ENCODE measurements at places on chromosomes 16 and 17.

GRCh38 chr17:55351226-55351625, 70.4 kb downstream of the MMD start:
- DNase-seq: no peak

GRCh38 chr17:27497696-27498095, 41.4 kb downstream of the KSR1 start:
- no peak for DNase-seq

GRCh38 chr16:72927199-72928089, 120.5 kb downstream of the ZFHX3 start:
- peak; percentile 71 for DNase-seq

- no peak for DNase-seq
These were observed 362.6 kb downstream of the CNTNAP4 start for GRCh38 chr16:76639685-76640289.

DNA sequence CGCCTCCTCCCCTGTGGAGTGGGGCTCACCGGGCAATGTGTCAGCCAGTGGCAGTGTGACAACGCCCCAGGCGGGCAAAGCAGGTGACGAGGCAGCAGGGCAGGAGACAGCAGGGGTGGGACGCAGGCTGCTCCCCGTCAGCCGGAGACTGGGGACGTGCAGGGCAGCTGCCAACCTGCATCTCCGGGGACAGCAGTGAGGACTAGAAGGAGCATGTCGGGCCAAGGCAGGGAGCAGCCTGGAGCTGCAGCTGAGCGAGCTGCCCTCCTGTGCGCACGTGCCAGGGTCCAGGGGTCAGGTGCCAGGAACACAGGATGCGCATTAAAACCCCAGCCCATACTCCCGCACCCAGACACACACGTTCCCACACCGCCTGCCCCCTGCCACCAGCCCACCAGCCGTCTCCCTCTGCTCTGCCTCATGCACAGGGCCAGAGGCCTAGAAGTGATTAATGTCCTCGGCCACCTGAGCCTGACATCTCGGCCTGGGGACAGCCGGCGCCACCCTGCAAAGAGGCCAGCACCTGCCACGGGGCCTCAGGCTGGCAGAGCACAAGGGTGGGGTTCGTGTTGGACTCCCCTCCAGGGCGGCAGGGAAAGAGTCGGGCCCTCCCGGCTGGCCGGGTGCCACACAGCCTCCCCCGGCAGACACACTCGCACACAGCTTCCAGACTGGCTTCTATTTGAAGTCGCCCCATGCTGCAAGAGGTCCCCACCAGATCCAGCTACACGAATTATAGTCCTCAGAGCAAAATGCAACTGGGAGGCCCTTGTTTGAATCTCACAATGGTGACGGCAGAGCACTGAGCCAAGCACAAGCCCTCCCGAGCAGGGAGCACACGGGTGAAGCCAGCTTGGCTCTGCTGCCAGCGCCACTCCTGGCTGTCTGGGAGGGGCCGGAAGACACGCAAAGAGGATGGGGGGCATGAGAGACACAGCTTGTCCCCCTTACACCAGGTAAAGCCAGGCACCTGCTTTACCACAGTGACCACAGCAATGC, 90.4 kb downstream of the RBFOX3 start:
- DNase-seq: no peak

DNA sequence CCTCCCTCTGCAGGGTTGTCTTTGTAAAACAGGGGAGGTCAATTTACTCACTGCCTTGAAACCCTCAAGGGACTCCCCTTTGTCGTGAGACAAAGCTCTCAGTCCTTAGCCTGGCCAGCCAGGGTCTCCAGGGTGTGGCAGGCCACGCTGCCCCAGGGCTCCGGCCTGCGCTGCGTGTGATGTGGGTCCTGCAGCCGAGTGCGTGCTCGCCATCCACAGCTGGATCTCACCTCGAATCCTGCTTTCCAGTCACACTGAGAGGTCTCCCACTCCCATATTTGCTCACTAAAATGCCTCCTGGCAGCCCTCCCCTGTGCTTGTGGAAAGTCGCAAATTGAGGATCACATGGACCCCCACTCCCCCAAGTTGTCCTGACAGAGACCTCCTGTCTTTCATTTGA, 10.0 kb upstream of the CLEC18C start:
- no peak for DNase-seq

DNA sequence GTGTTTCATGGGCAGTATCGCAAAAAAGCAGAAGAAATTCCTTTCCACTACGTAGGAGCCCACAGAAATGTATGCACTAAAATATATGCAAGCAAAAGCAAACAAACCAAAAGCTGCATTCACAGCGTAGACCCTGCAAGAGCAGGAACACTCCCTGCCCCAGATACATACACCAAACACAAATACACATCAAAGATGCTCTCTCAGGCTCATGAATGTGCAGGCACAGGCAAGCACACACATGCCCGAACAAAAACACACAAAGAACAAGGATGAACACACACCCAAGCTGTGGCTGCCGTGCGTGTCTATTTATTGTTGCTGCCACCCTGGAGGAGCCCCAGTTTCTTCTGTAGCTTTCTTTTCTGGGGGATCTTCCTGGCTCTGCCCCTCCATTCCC, 1.7 kb downstream of the NUPR1 start:
- DNase-seq: no peak

DNA sequence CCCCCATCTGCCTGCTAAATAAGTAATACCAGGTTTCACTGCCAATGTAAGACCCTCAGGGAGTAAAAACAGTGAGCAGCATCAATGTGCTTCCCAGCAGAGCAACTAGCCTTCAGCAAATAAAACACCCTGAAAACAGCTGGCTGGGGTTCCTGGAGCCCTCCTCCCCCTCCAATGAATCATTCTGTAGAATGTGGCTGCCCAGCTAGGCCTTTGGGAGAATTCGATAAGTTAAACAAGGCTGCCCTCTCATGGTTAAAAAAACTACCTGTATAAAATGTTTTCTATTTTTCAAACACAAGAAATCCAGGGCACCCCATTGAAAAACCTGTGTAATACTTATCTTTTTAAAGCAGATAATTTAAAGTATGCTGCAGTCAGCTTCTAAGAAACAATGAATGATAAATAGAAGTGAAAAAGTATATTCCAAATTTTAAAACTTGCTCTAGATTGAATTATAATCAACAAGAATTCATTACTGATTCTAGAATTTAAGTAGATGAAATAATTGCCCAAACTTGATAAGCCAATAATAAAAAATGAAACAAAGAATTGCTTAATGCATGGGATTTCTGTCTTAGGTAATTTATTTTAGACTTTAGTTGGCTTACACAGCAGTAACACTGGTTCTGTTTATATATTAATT, 9.4 kb upstream of the TOM1L1 start:
- DNase-seq: no peak

GRCh38 chr16:59295993-59296736, 562.0 kb upstream of the GOT2 start:
- no peak for DNase-seq

- no peak for DNase-seq
These were observed 106.3 kb downstream of the CDH11 start for GRCh38 chr16:65015599-65015998.

GRCh38 chr17:37502009-37502936, 12.6 kb downstream of the DUSP14 start:
- no peak for DNase-seq

GRCh38 chr16:79517156-79517555, 83.4 kb downstream of the MAF start:
- no peak for DNase-seq

DNA sequence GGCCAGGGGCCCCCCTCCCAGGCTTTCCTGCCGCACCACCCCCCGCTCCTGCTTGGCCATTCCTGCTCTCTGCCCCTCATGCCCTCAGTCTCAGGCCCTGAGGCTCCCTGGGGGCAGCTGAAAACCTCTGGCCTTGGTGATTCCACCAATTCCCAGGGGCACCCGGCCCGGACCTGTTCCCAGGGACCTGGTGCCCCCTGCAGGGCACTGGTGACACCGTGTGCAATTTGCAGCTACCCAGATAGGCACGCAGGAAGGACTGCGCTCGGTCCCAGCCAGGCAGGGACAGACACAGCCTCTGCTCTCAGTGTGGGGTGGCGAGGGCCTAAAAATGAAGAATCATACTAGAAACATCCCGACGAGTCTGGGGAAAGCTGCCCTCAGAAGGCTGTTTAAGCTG, 13.4 kb downstream of the WFDC1 start:
- no peak for DNase-seq

DNA sequence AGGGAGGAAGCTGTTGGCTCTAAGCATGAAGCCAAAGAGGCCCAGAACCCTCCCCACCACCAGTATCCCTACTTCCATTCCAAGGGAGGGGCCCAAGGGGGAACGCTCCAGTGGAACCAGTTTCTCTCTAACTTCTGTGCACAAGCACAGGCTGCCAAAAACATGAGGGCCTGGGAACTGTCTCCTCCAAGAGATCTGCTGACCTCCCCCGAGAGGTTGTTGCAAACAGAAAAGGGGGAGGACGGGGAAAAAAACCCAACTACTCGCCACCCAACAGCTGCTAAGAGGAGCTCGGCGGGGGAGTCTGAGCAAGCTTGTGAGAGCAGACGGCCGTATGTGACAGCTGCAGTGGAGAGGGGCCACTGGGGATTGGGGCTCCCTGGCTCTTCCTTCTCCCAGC, 15.7 kb upstream of the SLC35B1 start:
- no peak for DNase-seq

GRCh38 chr16:68381363-68381724, 67.0 kb downstream of the SMPD3 start:
- no peak for DNase-seq

- DNase-seq: no peak
These were observed 26.0 kb downstream of the MSI2 start for GRCh38 chr17:57282296-57282695.

GRCh38 chr17:78953356-78954350, 26.1 kb downstream of the LGALS3BP start:
- DNase-seq: no peak

DNA sequence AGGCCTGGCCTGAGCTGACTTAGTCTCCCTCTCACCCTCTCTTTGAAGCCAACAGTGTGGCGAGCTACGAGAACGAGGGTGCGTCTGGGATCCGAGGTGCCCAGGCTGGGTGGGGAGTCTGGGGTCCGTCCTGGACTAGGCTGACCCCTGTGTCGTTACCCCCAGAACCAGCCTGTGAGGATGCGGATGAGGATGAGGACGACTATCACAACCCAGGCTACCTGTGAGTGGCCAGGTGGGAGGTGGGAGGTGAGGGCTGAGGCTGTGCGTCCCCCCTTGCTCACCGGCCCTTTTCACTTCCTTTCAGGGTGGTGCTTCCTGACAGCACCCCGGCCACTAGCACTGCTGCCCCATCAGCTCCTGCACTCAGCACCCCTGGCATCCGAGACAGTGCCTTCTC, 1.6 kb downstream of the LAT start:
- no peak for DNase-seq

GRCh38 chr16:88962478-88963152, 14.4 kb downstream of the CBFA2T3 start:
- no peak for DNase-seq

DNA sequence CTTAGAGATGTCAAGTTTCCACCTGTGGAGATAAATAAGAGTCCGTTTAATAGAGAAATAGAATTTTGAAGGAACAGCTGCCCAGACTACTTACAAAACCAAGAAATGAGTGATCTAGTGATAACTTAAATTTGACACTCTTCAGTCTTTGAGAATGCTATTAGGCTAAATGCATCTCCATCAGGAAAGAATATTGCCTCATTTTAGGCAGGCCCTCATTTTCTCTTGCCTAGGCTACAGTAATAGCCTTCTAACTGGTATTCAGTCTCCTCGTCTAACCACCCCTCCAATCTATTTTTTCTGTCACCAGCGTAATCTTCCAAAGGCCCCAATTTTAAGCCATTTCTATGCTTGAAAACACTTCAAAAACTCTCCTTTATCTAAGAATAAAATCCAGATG, 537.8 kb upstream of the CA10 start:
- no peak for DNase-seq

- DNase-seq: no peak
These were observed 135.5 kb upstream of the CORO6 start for GRCh38 chr17:29758255-29758654.

DNA sequence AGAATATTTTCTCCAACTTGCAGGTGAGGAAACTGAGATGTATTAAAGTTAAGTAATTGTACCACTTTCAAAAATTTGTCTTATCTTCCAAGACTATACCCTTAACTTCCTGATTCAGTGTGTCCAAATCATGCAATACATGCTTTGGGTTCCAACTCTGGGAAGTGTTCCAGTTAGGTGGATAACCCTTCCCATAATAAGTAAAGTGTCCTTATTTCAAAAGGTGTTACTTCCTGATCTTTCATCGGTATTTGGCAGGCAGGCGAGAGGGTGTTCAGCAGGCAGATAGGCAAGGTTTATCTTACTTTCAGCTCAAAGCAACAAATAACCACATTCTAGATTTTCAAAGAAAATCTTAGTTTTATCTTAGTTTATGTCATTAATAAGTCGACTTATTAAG, 46.3 kb upstream of the ARHGAP44 start:
- DNase-seq: no peak

GRCh38 chr16:9176547-9177418, 85.3 kb downstream of the HAPSTR1 start:
- no peak for DNase-seq

GRCh38 chr17:31015639-31016038, 44.8 kb downstream of the RNF135 start:
- no peak for DNase-seq

DNA sequence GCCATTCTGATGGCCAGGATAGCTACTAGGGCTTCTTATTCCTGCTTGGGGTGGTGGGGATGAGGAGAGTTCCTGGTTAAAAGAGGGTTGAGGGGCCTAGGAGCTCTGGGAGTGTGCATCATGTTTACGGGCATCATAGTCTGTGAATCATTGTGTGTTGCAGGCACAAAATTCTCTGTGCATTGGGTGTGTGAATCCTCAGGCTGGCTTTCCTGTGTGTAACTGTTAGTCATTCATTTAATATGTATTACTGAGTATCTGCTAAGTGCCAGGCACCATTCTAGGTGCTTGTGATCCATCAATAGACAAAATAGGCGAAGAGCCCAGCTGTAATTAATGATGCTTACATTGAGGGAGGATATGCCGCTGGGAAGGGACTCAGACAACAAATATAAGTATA, 5.8 kb downstream of the PPY start:
- no peak for DNase-seq

- no peak for DNase-seq
These were observed 19.9 kb upstream of the HEATR6 start for GRCh38 chr17:60098578-60098977.

Data from AG04449 (cell line).